ENCODE measurements at places on chromosomes 11 and 22.

DNA sequence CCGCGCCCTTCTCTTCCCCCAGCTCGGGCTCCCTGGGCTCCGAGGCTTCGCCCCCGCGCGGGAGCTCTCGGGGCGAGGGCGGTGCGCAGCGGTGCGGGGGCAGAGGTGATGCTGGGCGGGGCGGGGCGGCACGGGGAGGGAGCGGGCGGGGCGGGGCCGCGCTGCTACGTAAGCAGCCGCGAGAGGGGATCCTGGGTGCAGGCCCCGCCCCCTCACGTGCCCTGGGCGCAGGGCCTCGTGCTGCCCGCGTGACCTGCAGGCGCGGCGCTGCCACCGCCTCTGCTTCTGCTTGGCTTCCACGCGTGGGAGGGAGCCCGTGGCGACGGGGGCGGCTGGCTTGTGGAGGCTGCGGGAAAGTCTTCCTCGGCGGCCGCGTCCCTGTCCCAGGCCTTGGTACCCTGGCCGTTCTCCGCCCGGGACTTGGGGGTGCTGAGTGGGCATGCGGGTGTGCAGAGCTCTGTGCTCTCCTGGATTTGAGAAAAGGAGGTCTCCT is 132.6 kb upstream of the HSD17B12 start:
- no peak for DNase-seq

- DNase-seq = no peak
Observed at GRCh38 chr11:99693941-99694492, 673.3 kb downstream of the CNTN5 start.

DNA sequence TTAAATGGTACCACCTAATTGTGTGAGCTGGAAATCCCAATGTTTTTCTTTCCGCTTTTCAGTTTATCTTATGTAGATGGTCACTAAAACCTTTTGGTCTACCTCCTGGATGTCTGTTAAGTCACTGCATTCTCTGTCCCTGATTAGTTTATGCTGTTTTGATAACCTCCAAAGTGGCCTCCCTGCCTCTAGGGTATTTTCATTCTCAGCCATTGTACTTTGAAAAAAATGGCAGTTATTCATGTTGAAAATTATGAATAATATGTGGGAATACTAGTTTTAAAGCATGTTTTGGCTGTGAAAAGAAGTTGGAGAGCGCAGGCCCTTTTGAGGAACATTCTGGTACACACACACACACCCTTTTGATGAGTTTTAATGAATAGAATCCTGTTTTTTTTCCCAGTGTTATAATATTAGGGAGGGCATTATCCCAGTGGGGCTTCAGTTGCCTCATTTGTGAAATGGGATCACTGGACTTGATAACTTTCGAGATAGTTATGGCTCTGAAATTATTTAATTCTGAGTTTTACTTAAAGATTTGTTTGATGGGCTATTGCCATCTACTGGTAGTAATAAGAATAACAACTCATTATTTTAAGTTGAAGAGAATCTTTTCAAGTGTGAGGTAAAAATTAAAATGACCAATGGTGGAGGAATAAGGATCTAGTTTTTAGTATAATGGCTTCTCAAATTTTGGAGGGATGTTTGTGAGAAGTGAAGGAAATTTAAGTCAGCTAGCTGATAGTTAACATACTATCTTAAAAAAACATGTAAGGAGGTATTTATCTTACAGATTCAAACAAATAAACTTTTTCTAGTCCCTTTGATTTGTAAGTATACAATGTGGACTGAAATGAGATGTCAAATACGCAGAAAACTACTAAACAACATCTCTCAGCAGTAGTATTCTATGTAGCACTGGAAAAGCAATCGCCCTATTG is 3.9 kb downstream of the FDX1 start:
- DNase-seq = no peak

DNA sequence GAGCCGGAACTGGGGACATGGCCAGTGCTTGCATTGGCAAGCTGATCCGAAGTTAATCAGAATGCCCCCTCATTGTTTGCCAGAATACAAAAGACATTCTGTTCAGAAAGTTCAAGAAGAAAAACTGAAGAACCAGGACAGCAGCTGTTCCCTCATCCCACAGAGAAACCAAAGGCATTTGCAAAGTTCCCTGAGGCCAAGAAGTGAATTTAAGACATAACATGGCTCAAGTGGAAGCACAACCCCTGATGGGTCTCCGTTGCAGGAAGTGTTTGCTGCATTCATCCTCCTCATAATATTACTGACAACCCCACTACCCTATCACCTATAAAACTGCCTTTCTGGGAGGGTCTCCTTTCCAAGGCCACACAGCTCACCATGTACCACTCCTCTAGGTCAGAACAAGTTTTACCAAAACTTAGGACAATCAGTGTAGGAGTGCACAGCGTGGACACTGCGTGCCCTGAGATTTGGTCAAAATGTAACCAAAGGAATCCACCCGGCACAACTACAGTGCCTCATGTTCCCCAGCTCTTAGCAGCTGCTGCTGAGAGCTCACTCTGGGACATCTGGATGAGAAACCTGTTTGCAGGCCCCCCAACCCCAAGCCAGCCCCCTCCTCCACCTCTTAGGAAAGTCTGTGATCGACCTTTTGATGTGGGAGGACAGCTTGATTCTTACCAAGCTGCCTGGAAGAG is 101.6 kb upstream of the AKIP1 start:
- no peak for DNase-seq

- DNase-seq = no peak
Observed at GRCh38 chr11:31619980-31620379, 110.4 kb downstream of the ELP4 start.

GRCh38 chr11:62707277-62707861 is at the start of the genes BSCL2 and GNG3:
TSS of gene BSCL2 (minus strand) at chr11:62707424. CDS start at chr11:62707195, 229 bp downstream.
TSS of gene GNG3 (plus strand) at chr11:62707676. CDS start at chr11:62708296, 620 bp downstream.
- DNase-seq = no peak

- no peak for DNase-seq
Observed at GRCh38 chr22:39130892-39131855, 21.3 kb downstream of the CBX7 start.

Measured in NCI-H524 (cell line).